ENCODE measurements at places on chromosomes 16 and 17.

- DNase-seq: no peak
Measured at GRCh38 chr16:30746638-30747175, 1.5 kb upstream of the PHKG2 start.

- DNase-seq: no peak
Measured at GRCh38 chr16:60642956-60643355, 1393.3 kb downstream of the CDH8 start.

GRCh38 chr16:1674751-1675664, 3.1 kb upstream of the JPT2 start:
- no peak for DNase-seq

DNA sequence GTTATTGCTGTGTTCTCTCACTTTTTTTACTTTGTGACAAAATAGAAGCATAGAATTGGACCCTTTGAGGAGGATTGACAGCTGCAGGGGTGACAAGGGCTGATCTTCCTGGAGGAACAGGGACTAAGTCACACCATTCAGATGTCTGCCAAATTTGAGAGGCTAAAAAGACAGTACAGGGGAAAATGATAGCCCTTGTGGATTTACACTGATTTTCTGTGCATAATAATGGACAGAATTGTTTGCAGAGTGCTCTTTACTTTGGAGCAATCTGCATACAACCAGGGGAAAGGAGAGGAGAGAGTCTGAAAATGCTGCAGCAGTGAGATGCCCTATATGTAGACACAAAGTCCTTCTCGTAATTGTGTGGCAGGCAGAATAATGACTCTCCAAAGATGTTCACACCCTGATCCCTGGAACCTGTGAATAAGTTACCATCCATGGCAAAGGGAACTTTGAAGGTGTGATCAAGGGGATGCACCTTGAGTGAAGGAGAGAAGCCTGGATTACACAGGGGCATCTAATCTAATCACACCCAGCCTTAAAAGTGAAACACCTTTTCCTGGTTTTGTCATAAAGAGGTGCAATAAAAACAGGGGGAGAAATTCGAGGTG, 221.4 kb upstream of the CPHXL start:
- no peak for DNase-seq

DNA sequence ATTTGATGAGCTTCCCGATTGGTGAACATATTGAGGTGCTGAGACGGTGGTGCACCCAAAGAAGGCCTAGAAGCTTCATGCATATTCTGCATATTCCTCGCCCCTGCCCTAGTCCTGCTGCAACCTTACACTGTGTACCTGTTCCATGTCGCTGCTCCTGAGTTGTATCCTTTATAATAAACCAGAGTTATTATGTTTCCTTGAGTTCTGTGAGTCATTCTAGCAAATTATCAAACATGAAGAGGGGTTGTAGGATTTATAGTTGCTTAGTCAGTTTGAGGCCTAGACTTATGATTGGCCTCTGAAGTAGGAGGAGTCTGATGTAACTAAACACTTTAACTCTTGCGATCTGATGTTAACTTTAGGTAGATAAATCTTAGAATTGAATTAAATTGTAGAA, 436.8 kb downstream of the CA10 start:
- no peak for DNase-seq

GRCh38 chr17:76500074-76500746, 1.0 kb downstream of the RHBDF2 start:
- DNase-seq: peak; percentile 48

DNA sequence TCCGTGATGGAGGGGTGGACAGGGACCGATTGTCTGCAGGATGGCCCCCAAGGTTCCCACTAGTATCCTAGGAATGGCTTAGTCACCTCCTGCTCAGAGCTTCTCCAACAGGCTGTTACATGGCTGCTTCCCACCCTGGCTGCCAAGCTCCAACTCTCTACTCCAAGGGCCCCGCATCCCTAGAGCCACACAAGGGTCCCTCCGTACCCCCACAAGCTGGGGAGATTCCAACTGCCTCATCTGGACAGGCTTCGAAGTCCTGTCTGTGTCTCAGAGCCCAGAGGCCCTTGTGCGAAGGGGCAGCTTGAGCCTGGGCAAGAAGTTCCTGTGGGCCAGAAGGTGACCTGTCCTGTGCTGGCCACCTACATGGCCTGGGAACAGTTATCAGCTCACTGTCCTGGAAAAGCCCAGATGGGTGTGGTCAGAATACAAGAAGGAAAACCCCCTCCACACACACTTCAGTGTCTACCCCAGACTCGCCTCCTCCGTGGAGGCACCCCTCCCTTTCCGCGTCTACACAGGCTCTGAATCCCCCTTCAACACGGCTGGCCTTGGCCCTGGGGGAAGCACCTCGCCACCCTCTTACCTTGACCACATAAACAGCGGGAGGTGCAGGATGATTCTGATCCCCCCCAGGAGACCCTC, 586 bp downstream of the MEAK7 start:
- DNase-seq: no peak

Data from NCI-H69 (cell line).